Stimulated activated CD4-positive, alpha-beta T cell treated with anti-CD3 and anti-CD28 coated beads, Interleukin-1b, Interleukin-23, amount 100 ng/mL, for 24 hours (primary cell): ENCODE measurements at places on chromosomes 3 and 15.

DNA sequence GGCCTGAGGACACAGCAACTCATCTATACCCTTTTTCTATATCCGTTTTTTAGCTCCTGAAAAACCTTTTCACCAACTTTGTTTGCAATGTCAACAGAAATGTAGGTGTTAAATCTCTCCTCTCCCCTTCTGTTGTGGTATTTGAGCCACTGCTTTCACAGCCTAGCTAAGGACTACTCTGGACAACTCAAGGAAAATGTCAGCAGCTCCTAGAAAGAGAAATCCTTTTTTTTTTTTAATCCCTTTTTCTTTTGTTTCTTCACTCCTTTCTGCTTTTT is 176.6 kb downstream of the KLHL25 start:
- DNase-seq: no peak

DNA sequence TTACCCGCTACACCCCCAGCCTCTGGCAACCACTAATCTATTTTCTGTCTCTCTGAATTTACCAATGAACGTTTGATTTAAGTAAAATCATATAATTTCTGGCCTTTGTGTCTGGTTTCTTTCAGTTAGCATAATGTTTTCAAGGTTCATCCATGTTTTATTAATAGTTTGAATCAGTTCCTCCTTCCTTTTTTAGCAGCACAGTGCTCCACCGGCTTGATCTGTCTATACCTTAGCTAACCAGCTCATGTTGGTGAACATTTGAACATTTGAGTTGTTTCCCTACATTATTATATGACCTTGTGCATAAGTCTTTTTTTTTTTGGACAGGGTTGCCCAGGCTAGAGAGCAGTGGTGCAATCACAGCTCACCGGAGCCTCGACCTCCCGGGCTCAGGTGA is 33.3 kb downstream of the PDE8A start:
- DNase-seq: no peak

DNA sequence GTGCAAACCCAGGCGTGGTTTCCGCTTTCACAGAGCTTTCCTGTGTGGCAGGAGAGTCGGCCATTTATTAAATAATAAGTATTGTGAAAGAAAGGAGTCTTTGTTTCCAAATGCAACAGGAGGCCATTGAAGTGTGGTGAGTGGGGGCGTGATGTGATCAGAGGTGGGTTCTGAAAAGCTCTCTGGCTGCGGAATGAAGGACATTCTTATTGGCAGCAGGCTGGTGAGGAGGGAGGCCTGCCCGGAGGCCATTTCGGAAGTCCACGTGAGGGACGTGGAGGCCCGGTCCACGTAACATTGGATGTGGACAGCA is 11.1 kb downstream of the ARNT2 start:
- DNase-seq: no peak

GRCh38 chr3:105518806-105519418 is 152.2 kb downstream of the ALCAM start:
- DNase-seq: no peak

DNA sequence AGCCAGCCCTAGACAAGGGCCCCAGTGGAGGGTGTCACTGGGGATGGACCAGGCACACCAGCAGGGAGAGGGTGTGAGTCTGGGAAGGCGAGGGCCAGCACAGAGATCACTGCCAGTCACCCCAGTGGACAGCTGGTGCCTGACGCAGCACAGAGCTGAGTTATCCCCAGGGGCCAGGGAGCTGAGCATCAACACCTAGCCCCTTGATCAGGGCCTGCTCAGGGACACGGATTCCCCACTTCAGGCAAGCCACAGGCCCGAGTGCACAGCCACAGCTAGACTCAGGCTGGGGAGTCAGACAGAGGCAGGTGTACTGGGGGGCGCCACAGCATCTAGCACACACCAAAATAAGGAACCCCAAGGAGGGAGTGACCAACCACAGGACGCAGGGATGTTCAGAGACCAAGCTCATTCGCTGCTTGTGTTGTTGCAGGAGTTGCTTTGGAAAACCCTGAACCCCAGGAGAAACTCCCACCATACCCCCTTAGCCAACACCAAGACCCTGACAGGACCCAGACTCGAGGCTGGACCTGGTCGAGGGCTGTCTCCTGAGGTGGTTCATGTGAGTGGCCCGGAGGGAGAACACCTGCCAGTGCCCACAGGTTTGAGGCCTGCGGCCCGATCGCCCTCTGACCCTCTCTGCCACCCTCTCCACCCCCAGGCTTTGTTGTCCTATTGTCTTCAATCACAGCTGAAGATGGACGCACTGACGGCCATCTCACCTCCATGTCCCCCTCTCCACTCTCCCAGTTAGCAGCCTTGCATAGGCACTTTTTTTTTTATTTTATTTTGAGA is 146.8 kb downstream of the TPRA1 start:
- no peak for DNase-seq
